ENCODE measurements at places on chromosomes 3 and 15. TPM values are rescaled to one million over a fixed set of nuclear protein-coding genes. Genes with fewer than 3 reads are reported as not detected.

DNA sequence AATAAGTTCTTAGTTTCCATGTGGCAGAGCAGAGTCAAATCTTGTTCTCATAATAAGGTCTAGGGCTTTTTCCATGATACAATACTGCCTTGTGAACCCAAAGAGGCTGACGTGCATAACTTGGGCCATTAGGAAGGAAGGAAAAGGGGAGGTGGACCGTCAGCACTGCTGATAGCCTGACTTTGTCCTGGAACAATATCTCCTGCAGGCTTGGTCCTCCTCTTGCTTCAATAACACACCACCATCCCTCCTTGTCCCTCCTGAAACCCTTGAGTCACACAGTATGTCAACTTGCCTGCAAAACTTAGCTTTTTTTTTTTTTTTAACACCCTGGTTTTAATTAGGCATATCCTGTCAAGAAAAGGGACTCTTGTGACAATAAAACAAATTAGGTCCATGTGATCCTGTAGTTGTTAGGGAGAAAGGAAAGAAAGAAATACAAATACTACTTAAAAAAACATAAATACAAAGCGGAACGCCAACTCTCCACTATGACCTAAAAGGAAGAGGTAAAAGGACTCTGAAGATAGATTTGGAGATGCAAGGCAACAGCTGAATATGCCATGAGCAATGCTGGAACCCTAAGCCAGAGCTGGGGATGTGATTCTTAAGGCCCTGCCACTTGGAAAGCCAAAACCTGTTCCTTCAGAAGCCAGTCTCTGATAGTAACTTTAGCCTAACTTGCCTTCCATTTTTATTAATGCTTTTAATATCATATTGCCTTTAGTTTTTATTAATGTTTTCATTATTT, 67.0 kb downstream of the WWTR1 start:
- DNase-seq, result no peak

GRCh38 chr3:81435050-81435449, 326.4 kb downstream of the GBE1 start:
- DNase-seq, result no peak

GRCh38 chr3:43627360-43627759, 5.5 kb upstream of the ANO10 start:
- no peak for DNase-seq

DNA sequence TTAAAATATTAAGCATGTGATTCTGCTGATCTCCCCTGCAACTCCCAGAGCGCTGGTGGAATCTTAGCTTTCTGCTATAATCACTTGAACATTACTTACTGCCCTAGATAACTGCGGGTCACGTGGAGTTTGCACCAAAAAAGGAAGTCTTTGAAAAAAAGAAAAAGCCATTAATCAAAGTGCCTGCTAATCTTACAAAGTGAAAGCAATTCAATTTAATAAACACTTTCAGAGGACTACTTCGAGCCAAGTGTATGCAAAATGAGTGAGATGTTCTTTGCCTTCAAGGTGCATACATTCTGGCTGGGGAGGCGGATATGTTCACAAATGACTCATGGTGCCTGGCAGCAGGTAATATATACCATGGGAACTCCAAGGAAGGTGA, 109.9 kb upstream of the GAP43 start:
- no peak for DNase-seq

DNA sequence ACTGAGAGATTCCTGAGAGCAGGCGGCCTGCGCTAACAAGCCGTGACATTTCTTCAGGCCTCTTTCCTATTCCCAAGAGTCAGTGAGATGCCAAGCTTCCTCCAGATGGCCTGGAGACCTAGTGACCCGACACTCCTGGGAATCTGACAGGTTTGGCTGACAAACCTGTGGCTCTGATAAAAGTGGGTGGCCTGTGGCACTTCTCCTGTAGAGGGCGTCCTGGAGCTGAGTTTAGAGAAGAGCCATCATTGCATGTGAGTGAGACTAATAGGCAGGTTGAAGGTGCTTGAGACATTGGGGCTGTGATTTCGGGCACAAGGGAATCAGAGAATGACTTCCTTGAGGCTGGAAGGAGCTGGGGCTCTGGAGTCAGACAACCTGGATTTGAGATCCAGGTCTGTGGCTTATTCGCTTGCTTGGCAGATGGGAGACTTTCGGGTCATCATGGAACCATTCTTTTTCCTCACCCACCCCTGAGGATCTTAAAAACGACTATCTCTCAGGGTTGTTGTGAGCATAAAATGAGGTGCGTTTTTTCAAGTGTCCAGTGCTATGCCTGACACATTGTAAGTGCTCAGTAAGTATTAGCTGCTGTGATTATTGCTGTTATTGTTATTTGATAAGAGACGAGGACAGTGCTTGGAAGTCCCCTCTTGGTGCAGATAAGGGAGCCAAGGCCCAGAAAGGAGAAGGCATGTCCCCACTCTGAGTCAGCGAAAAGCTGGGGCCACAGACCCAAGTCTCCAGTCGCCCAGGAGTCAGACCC, 77.2 kb downstream of the SCN10A start:
- no peak for DNase-seq

DNA sequence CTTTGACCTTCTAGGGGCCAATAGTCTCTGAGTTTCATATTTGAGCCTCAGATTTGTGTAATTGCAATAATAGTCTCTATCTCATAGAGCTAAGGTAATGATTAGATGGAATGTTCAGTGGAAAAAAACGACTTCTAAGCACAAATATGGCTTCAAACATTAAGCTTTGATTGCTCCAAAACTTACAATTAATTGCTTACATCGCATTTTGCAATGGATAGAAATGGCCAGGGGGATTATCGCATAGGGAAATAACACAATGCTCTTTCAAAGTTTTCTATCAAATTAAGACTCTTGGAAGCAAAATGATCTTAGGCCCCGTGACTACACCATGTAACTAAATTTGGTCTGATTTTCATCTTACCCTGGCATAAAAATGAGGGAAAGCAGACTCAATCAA, 888.6 kb downstream of the AGBL1 start:
- no peak for DNase-seq

- no peak for DNase-seq
Observed at GRCh38 chr3:113501597-113501996, 13.4 kb downstream of the SPICE1 start.

DNA sequence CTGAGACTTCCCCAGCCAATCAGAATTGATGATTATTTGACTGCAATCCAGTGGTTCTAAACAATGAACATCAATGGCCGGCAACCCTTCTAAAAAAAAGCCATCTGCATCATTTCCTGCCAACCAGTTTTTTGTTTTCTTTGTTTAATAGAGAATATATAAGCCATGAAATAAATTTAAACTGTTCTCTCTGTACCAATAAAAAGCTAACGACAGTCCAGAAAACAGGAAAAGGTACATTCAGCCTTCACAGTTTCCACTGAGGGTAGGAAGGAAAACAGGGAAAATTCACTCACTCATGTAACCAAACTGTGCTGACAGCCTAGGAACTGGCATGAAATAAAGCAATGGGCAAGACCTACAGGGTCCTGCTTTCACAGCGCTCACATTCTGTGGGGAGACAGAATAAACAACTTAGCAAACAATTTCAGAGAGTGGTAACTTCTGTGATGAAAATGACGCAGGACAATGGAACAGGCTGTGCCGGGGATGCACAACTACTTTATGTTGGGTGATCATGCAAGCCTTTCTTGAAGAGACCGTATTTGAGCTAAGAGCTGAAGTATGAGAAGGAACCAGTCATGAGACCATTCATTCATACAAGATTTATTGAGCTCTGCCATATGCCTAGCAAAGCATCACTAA, 630.1 kb downstream of the MAGI1 start:
- no peak for DNase-seq

DNA sequence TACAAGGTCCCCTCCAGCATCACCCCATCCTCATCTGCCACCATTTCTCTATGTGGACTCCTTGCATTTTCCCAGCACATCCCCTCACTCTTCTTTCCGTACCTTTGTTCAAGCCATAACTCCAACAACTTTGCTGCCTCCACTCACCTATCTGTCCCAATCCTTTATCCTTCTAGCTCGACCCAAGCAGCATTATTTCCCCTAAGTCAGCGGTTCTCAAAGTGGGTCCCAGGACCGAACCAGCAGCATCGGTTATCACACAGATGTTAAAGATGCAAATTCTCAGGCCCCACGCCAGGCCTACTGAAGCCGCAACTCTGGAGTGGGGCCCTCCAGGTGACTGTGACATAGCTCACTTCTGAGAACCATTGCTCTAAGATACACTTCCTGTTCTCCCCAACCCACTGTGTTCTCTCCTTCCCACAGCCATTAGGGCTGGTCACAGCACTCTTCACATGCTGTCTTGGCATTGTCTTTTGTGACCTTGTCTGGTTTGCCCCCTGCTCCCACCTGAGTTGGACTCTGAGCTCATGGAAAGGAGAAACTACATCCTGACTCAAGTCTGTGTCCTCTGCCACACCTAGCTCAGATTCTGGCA, 56.2 kb downstream of the AAGAB start:
- DNase-seq, result no peak

GRCh38 chr3:120460862-120461261, 10.1 kb upstream of the FSTL1 start:
- DNase-seq, result no peak

GRCh38 chr3:147428326-147428725, 19.2 kb downstream of the ZIC1 start:
- DNase-seq, result no peak

- no peak for DNase-seq
Observed at GRCh38 chr3:104132566-104133403, 1233.9 kb upstream of the ALCAM start.

DNA sequence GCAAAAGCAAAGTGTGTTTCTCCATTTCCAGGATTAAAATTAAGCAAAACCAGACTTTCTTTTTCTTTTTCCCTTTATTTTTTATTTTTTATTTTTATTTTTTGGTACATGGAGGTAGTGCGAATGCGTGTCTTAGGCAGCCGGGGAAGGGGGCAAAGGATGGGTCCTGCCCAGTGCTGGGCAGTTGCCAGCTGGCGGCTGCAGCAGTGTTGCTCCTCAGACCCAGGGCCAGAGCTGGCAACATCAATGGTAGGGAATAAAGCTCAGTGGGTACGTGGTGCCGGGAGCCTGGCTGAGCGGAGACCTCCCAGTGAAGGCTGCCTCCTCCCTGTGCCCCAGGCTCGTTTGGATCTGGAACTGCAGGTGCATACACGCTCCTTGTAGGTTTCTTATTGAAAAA, 46.3 kb downstream of the POLR2M start:
- DNase-seq, result no peak

The LRRC15 gene
- 0.29 TPM for total RNA-seq

The MORC1 gene
- total RNA-seq, result not detected

The TERC gene
- total RNA-seq, result 1.4 TPM

The SOX14 gene
- not detected for total RNA-seq

The FOXB1 gene
- total RNA-seq, result not detected

All from ureter (tissue), 1 donor.